Sigmoid colon (tissue), 7 donors: ENCODE measurements at places on chromosomes 2 and 18. TPM values are rescaled to one million over a fixed set of nuclear protein-coding genes. Genes with fewer than 3 reads are reported as not detected.
A peak's percentile ranks its signal among the peaks of the same experiment; 100 is the strongest.

- DNase-seq, result peak; percentile 96
These were observed 96.9 kb downstream of the HNRNPLL start for GRCh38 chr2:38505779-38506178.

Gene DYNAP
- total RNA-seq, result not detected

GRCh38 chr18:8895987-8896619 lies 190.7 kb downstream of the MTCL1 start:
- no peak for DNase-seq

Gene LIPG
- total RNA-seq, result 0.36 TPM

GRCh38 chr18:78207942-78208341 lies 771.7 kb upstream of the SALL3 start:
- no peak for DNase-seq

Gene SCYGR3
- not detected for total RNA-seq

DNA sequence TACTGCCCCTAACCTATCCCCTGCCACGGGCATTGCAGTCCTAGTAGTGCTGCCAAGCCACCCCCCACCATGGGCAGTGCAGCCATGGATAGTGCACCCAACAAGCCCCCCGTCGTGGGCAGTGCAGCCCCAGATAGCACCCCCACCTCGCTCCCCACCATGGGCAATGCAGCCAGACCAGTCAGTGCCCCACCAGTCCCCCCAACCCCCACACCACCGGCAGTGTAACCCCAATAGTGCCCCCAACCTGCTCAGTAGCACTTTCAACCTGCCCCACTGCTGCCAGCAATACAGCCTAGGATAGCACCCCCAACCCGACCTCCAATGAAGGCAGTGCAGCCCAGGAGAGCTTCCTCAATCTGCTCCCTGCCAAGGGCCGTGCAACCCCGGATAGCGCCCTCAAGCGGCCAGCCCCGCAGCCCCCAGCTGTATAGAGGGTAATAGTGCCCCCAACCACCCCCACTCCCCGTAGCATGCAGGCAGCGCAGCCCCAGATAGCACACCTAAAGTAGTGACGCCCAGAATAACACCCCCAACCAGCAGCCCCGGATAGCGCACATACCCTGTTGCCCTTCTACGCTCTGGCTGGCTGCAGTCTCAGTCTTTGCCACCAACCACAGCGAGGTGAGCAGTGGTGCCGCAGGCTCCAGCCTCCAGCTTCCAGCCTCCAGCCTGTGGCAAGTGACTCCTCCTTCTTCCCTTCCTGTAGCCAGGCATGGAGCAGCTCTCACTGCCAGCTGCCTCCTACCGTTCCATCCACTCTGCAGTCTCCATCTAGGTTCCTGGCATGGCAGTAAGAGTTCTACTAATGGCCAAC lies 45.4 kb upstream of the ANKRD62 start:
- no peak for DNase-seq

Gene OTOS
- total RNA-seq, result not detected

GRCh38 chr18:3455090-3455635 lies 5.2 kb downstream of the TGIF1 start:
- DNase-seq, result no peak

Gene SCTR
- total RNA-seq, result not detected

Gene CXCR1
- total RNA-seq, result not detected
